Astrocyte of the spinal cord (primary cell): ENCODE measurements at places on chromosomes 6 and 20.

- DNase-seq = no peak
Measured at GRCh38 chr6:168619560-168620314, 178.8 kb downstream of the SMOC2 start.

DNA sequence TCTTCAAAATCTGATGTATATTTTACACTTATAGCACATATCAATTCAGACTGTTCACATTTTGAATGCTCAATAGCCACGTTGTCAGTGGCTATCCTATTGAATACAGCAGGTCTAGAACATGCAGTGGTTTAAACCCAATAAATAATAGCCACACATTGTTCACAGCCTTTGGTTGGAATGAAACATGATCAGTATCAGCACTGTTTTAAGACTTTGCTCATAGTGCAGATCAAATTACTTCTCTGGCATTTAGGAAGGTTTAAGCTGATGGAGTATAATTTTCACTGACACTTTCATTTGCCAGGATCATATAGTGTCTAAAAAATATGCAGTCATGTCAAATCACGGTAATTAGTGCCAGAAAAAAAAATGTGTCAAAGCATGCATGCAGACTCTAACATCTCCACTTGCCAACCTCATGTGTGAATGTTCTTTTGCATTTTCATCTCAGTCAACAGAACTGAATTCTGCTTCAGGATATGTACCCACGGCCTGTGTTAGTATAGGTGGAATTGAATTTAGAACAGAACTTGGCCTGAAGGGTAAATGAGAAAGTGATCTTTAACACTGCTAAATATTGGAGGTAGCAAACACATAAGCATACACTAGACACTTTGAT lies 184.1 kb downstream of the SLC24A3 start:
- no peak for DNase-seq

GRCh38 chr20:44029848-44030230 lies 115.2 kb downstream of the TOX2 start:
- DNase-seq = no peak

DNA sequence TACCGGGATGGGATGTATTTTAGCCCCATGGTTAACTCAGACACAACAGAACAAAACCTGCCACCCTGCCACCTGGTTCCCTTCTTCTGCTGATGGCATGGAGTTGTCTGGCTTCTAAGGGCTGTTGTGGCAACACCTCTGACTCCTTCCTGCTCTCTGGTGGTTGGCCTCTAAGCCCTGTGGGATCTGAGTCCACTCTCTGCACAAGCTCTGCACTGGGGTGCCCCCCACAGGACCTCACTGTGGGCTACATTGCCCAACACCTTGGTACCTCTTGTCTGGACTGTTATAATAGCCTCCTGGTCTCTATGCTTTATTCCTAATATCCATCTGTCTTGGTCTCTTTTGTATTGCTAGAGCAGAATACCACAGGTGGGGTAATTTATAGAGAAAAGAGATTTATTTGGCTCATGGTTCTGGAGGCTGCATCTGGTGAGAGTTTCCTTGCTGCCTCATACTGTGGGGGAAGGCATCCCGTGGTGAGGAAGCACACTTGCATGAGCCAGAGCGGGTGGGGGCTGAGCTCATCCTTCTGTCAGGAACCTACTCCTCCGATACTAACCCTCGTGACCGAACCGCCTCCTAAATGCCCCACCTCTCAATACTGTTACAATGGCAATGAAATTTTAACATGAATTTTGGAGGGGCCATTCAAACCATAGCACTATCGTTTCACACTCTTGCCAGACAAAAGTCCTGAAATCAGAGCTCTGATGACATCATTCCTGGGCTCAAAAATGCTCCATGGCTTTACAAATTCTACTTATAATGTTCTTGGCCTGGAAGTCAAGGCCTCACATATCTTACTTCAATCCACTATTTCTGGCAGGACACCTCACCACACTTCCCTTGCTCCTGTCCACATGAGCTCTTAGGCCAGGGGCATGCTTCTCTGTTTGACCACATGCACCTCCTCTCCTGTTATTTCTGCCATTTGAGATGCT lies 127.2 kb downstream of the PAX1 start:
- DNase-seq = no peak

DNA sequence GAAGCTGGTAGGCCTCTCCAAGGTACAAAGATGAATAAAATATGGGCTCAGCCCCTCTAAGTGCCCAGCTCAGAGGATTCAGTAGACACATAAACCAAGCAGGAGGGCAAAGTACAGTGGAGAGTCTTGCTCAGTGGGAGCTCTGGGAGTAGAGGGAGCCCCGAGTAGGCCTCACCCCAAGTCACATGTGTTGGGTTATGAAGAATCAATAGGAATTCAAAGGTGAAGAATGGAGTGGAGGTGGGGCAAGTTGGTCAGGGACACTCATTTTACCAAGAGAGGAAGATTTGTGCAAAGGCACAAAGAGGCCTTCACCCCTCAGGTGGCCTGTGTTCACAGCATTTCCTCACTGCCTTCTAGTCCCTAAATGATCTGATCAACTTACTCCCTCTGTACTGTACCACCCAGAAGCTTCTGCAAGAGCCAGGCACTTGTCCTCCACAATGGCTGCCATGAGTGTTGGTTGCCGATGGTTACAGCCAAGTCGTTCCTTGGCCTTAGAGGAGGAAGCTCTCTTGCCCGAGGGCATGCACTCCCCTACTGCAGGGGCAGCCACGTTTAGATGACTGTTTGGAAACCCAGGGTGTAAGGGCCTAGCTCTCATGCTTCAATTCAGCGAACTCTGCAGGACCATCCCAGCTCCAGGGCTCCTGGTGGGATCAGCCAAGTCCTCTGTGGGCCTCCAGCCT lies 6.7 kb upstream of the CDKN1A start:
- no peak for DNase-seq

DNA sequence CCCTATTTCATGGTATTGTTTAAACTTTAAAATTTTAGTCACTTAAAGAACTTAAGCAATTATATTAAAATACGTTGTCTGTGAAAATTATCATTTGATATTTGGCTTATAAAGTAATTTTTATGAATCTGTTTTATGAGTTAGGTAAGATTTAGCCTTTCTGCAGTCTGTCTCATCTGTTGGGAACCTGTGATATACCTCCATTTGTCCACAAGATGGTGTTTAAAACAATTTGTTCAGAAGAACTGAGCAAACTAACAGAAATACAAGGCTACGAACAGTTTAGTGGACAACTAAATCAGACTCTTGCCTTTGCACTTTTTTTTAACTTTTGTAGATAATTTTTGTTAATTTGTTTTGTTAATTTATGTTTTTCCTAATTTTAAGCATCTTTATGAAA lies 92.4 kb downstream of the COL9A1 start:
- peak; percentile 6 for DNase-seq

GRCh38 chr6:157984128-157984527 lies 2.5 kb downstream of the SYNJ2 start:
- no peak for DNase-seq

DNA sequence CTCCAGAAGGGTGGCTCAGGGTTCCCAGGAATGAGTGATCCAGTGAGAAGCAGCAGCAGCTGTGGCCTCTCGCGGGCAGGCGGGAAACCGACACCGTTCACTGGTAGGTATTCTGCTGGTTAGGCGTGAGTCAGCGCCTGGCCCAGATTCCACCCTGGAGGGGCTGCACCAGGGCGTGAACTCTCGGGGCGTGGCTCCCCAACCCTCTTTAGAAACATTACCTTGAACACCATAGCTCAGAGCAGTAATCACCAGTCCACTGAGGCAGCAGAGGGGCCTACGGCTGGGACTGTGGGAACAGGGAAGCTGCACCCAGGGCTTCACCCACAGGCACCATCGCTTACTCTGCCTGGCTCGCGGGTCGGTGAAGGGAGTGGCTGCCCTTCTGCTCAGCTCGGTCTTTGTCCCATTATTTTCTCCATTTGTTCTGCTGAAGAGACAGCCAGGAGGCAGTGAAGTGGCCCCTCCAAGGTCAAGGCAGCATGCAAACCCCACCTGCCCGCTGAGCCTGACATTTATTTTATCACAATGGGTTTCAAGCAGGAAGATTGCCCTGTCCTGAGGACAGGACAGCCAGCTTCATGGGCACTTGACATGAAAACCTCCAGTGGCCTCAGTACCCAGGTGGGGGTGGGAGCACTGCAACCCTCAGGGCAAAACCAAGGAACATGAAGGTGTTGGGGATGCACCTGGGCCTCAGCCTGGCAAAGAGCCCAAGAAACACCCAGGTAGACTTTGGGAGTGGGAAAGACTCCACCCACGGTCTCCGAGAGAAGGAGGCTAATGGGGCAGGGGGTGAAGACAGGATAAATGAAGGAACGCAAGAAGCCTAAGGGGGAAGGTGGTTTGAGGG lies 51.0 kb upstream of the CD93 start:
- no peak for DNase-seq

- DNase-seq = no peak
Measured at GRCh38 chr6:41965429-41966213, 24.0 kb upstream of the CCND3 start.

DNA sequence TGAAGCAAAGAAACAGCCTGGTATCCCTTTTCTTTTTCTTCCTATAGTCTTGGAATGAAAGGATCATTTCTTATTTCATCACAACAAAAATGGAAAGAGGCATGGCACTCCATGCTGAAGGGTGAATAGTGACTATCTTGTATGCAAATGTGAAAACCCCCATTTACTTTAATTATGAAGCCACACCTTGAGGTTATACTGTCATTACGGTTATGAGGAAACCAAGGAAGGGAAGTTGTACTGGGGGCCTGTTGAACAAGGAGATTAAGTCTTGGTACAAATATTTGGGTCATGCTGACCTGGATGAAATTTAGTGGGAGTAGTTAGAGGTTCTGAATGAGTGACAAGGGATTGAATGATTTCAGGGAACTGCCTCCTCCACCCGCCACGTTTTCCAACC lies 8.7 kb upstream of the STXBP5 start:
- DNase-seq = no peak

DNA sequence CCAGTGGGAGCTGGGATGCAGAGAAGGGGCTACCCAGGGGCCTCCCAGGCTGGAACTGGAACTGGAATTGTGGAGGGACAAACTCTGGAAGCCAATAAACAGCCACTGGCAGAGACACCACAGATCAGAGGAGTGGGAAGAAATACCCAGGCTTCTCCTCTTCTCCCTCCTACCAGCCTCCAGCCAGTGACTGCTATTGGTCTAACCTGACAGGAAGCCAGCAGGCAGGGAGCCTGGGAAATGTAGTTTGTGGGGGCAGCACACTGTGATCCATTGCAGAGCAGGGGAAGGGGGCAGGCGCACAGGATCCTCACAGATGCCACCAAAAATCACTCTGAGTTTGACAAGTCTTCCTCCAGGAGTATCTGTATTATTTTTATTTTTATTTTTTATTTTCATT lies 12.1 kb upstream of the MLN start:
- no peak for DNase-seq

- DNase-seq = no peak
Measured at GRCh38 chr6:47147175-47147727, 105.1 kb upstream of the ADGRF1 start.

GRCh38 chr6:156842598-156843250 lies 65.5 kb downstream of the ARID1B start:
- no peak for DNase-seq

DNA sequence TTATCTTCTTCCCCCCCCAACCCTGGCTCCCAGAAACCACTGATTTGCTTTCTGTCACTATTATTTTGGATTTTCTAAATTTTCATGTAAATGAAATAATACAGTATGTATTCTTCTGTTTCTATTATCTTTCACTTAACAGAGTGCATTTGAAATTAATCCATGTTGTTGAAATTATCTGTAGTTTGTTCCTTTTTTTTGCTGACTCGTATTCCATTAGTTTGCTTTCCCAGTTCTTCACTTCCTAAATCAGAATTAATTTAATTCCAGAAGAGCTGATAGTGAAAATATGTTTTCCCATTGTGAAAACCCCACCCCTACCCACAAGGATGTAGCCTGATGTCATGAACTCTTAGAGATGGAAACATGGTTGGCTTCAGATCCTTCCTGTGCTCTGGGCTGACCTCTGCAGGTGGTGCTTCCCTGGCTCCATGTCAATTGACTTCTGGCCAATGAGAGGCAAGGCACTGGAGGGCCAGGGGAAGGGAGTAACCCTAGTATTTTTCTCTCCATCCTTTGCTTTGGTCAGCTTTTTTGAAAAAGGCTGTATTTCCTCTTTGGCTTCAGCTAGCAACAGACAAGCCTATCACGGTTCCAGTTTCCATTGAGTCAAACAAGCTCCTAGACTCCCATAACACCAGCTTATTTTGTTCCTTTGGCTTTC lies 244.4 kb upstream of the HSF2 start:
- DNase-seq = no peak

DNA sequence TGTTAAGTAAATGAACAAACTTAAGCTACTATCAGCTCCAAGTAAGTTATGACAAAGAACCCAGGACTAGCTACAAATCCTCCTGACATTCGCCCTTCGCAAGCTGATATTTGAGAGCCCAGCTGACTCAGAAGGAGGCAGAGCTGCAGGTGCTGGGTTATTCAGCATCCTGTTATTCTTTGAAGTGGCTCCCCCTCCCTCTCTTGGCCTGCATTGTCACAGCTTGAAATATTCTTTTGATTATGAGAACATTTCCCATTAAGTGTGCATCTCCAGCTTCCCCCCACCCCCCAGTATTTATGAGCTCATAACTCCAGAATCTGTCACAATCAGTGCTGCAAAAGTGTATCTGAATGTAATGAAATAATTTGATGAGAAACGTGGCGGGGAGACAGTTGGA lies 78.8 kb upstream of the RALY start:
- peak; percentile 92 for DNase-seq

DNA sequence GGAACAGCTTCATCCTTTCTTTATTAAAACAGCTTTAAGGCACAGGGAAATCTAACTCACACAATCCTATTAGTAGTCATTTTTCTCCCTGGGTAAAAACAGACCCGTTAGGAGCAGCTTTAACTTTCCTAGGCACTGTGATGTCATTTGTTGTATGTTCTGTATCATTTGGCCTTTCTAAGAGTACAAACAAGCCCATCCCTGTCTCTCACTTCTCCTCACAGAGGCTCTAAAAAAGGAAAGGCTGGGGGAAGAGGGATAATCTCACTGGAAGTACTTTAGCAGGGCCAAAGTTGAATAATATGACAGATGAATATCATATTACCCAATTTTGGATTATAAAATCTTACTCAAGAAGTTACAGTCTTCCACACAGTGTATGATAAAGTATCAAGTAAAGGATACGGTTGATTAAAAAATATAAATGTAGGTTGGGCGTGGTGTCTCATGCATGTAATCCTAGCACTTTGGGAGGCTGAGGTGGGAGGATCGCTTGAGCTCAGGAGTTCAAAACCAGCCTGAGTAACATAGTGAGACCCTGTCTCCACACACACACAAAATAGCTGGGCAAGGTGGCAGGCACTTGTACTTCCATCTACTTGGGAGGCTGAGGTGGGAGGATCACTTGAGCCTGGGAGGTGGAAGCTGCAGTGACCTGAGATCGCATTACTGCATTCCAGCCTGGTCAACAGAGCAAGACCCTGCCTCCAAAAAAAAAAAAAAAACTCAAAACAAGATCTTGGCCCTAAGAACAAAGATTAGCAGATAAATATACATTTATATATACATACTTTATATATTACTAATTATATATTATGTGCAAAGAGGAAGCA lies 7.9 kb downstream of the NUDT3 start:
- no peak for DNase-seq
